ENCODE measurements at places on chromosomes 7 and 10.

GRCh38 chr10:117096599-117097201, 41.4 kb downstream of the VAX1 start:
- no peak for DNase-seq

- DNase-seq, result no peak
Measured at GRCh38 chr7:33685503-33685902, 219.8 kb upstream of the BMPER start.

GRCh38 chr10:84348447-84348846, 20.1 kb downstream of the CCSER2 start:
- no peak for DNase-seq

- DNase-seq, result no peak
Measured at GRCh38 chr7:13433946-13434345, 555.5 kb downstream of the ETV1 start.

GRCh38 chr10:87915406-87915805, 52.0 kb downstream of the PTEN start:
- no peak for DNase-seq

DNA sequence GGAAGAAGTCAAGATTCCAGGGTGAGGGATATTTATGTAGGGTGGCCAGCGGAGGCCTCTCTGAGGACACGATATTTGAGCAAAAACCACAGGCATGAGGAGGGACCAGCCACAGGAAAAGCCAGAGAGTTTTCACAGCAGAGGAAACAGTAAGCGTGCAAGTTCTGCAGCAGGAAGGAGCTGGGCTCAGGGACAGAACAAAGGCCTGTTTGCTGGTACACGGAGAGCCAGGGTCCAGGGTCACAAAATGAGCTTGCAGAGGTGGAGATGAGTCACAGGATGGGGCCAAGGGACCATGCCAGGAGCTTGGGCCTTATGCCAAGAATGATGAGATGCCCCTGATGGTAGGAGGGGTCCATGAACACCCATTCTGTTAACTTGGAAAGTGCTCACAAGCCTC, 283.5 kb downstream of the PLXNA4 start:
- DNase-seq, result no peak
